ENCODE measurements at places on chromosomes 2 and 18.
A peak's percentile ranks its signal among the peaks of the same experiment; 100 is the strongest.

- DNase-seq, result no peak
These were observed 332.1 kb upstream of the ETAA1 start for GRCh38 chr2:67065046-67065445.

- DNase-seq, result peak; percentile 24
These were observed 81.7 kb upstream of the FAM98A start for GRCh38 chr2:33680644-33681363.

GRCh38 chr2:190467575-190468083 lies 59.5 kb downstream of the MFSD6 start:
- peak; percentile 36 for DNase-seq

DNA sequence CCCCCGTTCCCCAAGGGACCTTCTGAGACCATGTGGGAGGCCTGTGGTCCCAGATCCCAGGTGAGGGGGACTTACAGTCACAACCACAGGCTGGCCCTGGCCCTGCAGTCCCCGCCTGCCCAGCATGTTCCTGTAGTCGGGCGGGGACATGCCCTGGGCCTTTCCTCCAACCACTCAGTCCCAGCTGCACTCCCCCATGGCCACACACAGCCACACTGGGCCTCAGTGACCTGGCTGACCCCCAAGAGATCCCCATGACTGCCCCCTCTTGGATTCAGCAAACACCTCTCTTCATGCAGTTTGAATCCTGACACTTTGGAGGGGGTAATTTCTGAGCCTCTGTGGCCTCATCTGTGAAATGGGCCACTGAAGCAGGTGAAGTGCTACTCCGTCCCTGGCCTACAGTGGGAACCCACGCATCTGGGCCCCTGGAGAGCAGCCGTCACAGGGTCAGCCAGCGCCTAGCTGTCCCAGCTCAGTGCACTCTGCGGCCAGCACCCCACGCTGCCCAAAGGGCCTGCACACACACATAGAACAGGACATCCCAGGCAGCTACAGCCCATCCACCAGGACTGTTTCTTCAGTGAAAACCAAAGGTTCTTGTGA lies 12.7 kb upstream of the ARHGEF4 start:
- DNase-seq, result no peak

DNA sequence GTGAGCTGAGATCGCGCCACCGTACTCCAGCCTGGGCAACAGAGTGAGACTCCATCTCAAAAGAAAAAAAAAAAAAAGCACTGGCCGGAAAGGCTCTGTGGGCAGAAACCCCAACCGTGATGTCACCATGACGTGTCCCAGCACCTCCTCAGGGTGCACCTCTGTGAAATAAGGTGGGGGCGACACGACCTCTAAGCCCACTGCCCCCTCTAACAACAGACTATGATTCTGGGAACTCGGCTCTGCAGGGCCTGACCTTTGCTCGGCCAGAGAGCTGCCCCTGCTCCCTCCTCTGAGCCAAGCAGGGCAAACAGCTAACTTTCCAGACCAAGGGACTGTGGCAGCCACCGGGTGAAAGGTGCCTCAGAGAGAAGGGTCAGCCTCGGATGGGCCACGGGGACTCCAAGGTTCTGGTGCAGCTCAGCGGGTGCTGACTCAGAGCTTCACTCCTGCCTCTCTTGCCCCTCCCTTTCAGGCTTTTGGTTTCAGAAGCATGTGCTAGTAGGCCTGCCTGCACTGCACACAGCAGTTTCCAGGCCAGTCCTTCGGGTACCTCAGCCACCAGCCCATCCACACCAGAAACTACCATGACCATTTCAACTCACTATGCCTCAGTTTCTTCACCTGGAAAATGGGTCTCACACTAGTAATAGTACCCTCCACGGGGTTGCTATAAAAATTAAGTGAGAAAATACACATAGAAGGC lies 8.0 kb downstream of the TMBIM1 start:
- DNase-seq, result peak; percentile 81

- DNase-seq, result no peak
These were observed 59.5 kb downstream of the TNFRSF11A start for GRCh38 chr18:62384610-62385097.

DNA sequence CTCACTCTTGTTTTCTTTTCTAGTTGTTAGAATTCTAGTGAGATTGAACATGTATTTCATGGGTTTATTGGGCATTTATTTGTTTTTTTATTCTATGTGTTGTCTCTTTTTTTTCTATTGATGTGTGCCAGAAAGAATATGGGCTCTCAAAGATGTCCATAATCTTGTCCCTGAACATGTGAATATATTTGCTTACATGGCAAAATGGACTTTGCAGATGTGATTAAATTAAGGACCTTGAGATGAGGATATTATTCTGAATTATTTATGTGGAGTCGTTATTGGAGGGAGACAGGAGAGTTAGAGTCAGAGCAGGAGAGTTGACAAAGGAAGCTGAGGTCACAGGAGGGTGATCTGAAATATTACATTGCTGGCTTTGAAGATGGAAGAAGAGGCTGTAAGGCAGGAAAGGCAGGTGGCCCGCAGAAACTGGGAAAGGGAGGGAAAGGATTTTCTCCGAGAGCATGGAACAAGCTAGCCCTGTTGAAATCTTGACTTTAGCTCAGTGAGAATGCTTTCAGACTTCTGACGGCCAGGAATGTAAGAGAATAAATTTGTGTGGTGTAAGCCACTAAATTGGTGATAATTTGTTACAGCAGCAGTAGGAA lies 82.8 kb downstream of the NABP1 start:
- no peak for DNase-seq

DNA sequence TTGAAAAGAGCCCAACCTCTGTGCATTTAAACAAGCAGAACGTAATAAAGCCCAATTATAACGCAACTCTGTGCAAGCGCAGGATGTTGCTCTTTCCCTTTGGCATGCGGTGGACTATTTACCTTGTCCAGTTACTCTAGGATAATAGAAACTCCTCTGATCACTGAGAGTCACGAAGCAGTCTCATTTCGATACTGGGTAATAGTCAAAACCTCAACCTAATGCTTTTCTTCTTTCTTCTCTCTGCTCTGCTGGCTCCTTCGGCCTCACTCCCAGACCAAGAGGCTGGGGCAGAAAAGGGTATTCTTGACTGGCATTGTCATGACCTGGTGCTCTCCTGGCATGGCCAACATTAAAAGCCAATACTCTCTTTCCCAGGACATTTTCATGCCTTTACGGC lies 89.7 kb upstream of the GCFC2 start:
- no peak for DNase-seq

- peak; percentile 5 for DNase-seq
These were observed 403 bp downstream of the COL4A3 start for GRCh38 chr2:227164763-227165291.

GRCh38 chr2:195575879-195576401 lies 81.1 kb upstream of the SLC39A10 start:
- DNase-seq, result peak; percentile 84

Data from astrocyte of the hippocampus (primary cell).